ENCODE measurements at places on chromosomes 2 and 18.

GRCh38 chr2:44745922-44746766 lies 195.4 kb upstream of the SIX3 start:
- no peak for DNase-seq

DNA sequence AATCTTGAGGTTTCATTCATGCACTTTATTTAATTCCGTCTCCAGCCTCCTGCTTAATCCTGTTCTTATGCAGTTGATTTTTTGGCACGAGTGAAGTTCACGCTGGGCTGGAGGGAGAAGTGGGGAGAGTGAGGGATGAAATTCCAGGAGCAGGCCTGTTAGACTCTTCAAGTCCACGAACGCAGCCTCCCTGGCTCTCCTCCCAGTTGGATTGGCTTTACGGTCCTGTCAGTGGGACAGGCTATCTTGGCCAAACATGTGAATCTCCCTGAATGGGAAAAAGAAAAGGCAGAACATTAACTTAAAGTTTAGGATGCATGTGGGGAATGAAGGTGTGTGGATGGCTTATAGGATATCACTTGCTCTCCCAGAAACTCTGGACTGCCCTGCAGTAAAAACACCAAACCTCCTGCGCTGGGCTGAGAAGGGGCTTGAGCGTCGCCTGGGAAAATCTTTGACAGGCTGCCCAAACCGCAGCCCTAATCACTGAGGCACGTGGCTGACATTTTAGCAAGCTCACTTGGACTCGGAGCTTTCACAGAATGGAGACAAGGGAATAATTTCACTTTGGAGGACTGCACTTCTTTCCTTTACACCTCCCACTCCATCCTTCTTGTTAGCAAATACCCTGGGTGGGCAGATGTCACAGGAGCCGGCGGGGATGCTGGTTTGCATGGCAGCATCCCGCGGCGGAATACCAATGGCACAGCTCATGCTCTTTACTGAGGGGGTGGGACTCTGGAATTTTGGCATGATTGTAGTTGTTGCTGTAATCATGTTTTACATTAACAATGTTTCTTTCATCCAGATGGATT lies 93.9 kb downstream of the ACKR3 start:
- no peak for DNase-seq

DNA sequence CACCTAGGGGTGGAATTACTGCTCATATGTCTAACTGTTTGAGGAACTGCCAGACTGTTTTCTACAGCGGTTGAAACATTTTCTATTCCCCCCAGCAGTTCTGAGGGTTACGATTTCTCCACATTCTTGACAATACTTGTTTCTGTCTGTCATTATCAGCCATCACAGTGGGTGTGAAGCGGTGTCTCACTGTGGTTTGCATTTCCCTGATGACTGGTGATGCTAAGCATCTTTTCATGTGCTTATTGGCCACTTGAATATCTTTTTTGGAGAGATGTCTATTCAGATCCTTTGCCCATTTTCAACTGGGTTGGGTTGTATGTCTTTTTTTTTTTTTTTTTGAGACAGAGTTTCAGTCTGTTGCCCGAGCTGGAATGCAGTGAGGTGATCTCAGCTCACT lies 63.0 kb downstream of the ADNP2 start:
- no peak for DNase-seq

DNA sequence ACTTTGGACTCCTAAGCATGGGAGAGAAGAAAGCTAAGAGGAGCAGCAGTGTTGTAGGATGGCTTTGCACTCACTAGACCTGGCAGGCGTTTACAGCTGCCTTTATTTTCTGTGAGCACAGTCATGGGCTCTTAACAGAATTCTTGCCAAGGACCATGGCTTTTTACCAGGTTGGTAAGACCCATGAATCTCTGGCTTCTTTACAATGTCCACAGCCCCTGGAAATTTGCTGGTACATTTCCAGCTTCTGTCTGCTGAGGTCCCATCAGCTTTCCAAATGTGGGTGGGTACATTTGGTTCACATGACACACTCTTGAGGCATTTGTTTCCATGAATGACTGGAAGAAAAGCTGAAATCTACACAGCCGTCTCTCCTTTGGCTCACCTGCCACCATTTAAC lies 162.7 kb downstream of the PPP1R1C start:
- no peak for DNase-seq

GRCh38 chr2:63899639-63900038 lies 57.9 kb downstream of the UGP2 start:
- no peak for DNase-seq

GRCh38 chr2:157058161-157058560 lies 199.3 kb upstream of the GALNT5 start:
- no peak for DNase-seq

GRCh38 chr2:98664323-98664722 lies 55.9 kb downstream of the UNC50 start:
- DNase-seq, result no peak

DNA sequence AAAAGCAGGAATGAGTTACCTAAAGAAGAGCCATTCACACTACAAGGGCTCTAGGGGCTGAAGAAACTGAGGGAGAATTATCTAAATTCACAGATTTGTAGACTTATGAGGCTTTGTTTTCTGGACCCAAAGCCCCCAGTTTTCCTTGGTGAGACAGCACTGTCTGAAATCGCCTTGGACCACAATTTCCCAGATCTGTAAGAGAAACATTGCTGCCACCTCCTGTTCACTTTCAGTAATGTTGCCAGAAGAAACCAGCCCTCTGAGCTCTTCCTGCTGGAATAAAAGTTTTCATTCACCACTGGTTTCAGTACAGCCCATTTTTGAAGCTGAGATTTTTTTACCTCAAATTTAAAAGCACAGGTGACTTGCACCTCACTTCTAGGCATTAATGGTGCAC lies 169.2 kb downstream of the CDH20 start:
- DNase-seq, result no peak

- DNase-seq, result no peak
These were observed 518.3 kb downstream of the XIRP2 start for GRCh38 chr2:167406558-167406957.

GRCh38 chr2:100425573-100426383 lies 8.3 kb upstream of the CHST10 start:
- DNase-seq, result no peak

DNA sequence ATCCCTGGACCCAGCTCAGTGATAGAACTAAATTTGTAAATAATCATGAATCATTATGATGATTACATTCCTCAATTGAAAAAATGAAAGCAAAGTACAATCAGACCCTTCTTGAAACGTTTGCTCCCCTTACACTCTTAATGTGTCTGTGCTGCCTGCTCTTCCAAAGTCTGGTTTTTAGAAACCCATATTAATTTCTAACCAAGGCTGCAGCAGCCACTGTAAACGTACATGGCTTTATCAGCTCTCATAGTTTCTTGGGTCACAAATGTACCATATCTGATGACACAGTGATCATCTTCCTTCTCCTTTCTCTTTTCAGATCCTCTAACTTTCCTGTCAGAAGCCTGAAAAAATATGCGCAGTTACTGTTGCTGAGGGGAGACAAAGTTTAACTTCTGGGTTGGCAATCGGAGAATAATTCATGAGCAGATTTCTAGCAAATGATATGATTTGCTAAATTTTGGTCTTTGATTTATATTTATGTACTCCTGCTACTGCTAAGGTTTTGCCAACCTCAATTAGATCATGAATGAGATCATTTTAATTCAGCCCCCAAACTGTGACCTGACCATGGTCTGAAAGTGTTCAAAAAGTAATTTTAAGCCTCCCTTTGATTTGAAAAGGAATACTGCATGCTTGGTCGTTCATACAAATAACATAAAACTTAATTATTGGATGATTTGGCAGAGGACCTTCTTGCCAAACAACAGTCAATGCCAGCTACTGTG lies 12.3 kb downstream of the ZEB2 start:
- no peak for DNase-seq

DNA sequence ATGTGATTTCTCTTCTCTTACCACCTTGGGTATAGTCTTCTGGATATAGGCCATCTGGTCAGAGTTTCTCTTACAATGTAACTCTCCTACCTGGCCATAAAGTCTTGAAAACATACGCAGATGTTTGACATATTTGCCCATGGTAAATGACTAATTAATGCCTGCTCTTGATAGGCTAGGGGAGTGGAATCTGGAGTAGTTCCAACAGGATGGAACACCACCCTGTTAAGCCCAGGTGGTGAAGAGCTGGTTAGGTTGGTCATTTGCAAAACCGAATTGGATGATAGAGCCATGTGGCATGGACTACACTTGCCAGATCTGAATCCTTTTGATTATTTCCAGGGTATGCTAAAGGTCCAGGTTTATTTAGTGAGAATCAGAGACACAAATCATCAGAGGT lies 36.5 kb downstream of the HADHB start:
- DNase-seq, result no peak

DNA sequence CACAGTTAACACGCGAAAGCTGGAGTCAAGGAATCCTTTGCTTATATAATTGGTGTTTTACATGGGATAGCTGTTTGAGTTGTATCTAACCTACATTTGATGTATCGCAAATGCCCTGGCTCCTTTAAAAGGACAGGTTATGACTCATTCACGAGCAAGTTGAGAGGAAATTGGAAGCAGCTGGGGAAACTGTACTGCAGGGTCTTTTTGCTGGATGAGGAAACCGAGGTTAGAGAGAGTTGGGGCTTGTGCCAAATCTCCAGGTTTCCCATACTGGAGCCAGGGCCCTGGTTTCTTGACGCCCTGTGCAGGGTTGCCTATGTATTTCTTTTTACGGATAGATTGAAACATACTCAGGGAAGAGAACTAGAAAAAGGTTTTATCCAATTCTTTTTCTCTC lies 60.0 kb upstream of the SPTBN1 start:
- DNase-seq, result no peak

DNA sequence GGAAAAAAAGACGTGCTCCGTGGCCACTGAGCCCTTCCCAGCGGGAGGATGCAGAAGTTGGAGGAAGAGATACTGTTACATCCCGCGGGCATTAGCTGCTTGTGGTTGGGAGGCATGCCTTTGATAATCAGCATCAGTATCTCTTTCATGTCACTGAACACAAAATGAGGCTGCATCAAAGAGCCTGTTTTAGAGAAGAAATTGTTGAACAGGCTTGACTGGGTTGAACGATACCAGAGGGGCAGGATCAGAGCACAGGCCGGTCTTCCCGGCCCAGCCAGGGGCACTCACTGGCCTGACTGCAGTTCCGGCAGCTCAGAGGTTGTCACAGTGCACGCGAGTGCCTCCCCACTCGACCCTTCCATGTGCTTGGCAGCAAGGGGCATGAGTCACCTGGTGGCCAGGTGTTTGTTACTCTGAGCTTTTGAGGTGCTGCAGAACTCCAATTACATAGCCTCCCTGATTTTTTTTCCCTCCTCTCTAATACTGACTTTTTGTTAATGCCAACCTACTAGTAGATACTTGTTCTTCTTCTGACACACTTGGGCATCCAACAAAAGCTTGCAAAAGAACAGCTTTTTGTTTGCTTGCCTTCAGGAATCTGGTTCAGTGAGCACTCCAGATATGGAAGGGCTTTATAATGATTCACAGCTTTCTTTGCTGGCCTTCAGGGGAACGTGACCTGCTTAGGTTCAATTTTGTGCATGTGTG lies 121.6 kb downstream of the VAPA start:
- no peak for DNase-seq

DNA sequence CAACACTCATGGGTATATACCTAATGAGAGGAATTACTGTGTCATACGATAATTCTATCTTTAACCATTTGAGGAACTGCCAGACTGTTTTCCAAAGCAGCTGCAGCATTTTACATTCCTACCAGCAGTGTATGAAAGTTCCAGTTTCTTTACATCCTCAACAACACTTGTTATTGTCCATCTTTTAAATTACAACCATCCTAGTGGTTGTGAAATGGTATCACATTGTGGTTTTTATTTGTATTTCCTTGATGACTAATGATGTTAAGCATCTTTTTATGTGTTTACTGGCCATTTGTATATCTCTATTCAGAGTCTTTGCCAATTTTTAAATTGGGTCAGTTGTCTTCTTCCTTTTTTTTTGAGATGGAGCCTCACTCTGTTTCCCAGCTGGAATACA lies 4.0 kb upstream of the CKAP2L start:
- DNase-seq, result no peak

- no peak for DNase-seq
These were observed 905 bp downstream of the TTLL4 start for GRCh38 chr2:218711550-218711929.

DNA sequence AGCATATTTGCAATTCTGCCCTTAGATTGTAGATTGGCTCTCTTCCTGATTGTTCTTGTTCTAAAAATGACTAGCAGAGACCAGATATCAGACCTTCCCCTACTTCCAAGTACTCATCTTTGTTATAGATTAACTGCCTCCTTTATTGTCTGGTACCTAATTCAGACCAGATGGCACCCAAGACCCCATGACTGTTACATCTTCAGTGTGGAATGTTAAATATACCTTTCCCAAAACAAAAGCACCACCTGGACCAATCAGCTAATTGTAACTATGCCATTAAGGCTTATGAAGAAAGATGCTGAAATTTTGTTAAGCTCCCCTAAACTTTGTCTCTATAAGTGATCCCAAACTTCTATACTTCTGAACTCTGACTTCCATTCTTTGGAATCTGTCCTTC lies 12.0 kb upstream of the TFPI start:
- DNase-seq, result no peak

GRCh38 chr2:133843551-133843950 lies 275.3 kb upstream of the NCKAP5 start:
- no peak for DNase-seq

- no peak for DNase-seq
These were observed 22.2 kb downstream of the SMIM21 start for GRCh38 chr18:75405351-75405750.

DNA sequence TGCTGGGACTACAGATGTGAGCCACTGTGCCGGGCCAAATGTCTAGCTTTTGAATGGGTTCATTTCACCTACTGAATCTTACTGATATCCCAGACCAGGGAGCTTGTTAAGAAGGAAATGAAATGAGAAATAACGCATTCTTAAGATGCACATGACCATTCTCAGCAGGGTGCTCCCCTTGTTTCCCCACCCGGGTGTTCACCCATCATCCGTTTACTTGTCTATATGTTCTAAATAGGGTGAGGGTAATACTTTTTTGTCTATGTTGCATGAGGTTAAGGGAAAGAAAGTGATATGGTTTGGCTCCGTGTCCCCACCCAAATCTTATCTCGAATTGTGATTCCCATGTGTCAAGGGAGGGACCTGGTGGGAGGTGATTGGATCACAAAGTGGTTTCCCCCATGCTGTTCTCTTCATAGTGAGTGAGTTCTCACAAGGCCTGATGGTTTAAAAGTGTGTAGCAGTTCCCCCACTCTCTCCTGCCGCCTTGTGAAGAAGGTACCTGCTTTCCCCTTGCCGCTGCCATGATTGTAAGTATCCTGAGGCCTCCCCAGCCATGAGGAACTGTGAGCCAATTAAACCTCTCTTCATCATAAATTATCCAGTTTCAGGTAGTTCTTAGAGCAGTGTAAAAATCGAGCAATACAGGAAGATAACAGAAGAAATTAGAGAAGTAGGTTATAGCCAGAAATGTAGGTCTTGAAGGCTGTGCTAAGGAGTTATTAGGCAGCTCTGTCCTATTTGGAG lies 129.1 kb downstream of the DDX1 start:
- no peak for DNase-seq

GRCh38 chr2:219178377-219179175 lies 501 bp downstream of the RETREG2 start:
- no peak for DNase-seq

GRCh38 chr2:105410554-105410953 lies 11.7 kb upstream of the FHL2 start:
- DNase-seq, result no peak

GRCh38 chr18:79870301-79871025 lies 72.7 kb downstream of the KCNG2 start:
- no peak for DNase-seq

GRCh38 chr2:60385648-60386047 lies 167.8 kb downstream of the BCL11A start:
- DNase-seq, result no peak

GRCh38 chr18:57052173-57052572 lies 94.7 kb upstream of the BOD1L2 start:
- no peak for DNase-seq

All from NCI-H187 treated with DMSO at 0.1 percent for 48 hours (cell line).